ENCODE measurements at places on chromosomes 2 and 18.

- peak; percentile 27 for DNase-seq
Observed at GRCh38 chr2:208370881-208371633, 35.5 kb upstream of the PTH2R start.

- DNase-seq: no peak
Observed at GRCh38 chr2:29372185-29372584, 257.0 kb downstream of the CLIP4 start.

GRCh38 chr2:61713457-61713856, 140.4 kb downstream of the FAM161A start:
- DNase-seq: no peak

DNA sequence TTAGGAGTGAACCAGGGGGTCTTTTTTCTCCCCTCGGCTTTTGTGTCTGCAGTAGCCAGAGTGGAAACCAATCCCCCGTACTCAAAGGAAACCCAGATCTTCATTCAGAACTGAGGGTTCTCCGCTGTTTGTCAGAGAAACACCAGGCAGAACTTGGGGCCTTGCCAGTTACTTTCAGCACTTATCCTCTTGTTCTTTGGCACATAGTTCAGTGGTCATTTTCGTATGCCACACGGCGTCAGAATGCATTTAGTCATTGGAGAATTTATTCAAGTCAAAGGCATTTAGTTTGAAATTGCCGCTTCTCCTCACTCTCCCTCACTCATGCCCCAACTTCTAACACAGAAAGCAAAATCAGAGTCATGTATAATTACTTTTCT, 102.9 kb downstream of the CABLES1 start:
- peak; percentile 60 for DNase-seq

DNA sequence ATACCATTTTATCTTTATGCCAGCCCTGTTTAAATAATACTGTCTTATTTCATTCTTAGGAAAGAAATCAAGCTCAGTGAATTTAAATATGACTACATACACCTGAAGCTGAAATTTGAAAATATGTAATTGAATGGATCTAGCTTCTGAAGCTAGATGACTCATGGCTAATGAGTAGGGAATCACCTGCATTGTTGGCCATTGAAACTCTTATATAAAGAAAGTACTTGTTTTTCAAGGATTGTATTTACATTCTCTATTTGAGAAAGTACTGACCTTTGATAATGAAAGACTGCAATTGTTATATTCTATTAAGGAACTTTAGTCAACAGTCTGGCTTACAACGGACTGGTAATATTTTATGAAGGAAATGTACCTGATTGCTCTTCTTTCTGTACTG, 346.7 kb upstream of the LRATD1 start:
- no peak for DNase-seq

GRCh38 chr2:29314816-29315571, 199.8 kb downstream of the CLIP4 start:
- no peak for DNase-seq

DNA sequence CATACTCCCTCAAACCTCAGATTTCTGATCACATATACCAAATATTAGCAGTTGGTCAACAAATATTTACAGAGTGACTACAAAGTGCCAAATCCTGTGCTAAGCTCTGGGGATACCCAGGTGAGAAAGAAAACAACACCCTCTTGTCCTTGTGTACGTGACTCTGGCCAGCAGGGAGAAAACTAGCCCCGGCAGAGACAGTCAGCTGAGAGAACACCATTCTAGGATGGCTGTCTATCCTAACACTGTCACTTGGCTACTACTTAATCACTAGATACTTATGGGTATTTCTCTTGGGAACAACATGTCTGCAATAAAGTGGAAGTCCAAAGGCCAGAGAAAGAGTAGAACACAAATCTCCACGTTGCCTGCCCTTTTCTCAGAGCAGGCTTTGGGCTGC, 57.9 kb upstream of the CD226 start:
- DNase-seq: no peak

GRCh38 chr2:201886504-201886903, 80.2 kb downstream of the CDK15 start:
- DNase-seq: peak; percentile 72

DNA sequence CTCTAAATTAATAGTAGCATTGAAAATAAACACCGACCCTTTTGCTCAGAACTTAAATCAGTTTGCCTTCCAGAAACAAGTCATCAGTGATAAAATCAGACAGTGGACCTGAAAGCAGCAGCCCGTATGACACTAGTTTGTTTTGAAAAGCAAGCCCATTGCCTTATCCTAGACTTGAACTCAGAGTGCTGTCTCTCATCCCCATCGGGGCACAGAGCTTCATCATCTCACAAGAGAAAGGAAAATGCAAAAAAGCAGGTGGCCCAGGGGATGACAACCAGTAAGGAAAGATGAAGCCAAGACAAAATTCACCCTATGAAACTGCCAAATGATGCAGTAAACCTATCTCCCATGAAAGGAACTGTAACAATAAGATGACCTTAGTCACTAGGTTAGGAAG, 71.2 kb downstream of the CERKL start:
- no peak for DNase-seq

- DNase-seq: peak; percentile 29
Observed at GRCh38 chr2:188089901-188090300, 201.8 kb upstream of the GULP1 start.

DNA sequence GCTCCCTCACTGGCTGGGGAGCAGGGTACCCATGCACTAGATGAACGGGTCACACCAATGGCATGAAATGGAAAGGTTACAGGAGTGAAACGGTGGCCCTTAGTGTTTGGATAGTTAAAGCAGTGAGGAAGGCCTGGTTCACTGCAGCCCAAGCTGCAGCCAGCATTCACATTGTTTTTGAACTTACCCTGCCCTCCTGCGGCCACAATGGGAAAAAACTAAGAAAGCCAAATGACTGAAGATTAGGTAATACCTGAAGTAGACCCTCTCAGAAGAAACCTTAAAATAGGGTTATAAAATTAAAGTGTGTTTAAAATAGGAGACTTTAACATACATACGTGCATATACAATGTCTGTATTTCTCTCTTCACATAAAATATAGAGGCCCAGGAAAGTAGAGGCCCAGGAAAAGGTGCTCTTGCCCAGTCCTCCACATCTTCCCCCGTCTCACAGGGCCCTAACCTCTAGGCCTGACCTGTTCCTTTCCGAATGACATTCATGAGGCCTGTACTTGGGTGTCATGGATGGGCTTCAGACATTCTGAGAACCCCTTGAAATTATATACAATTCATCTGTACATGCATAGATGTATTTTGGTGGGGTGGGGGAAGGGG, 33.3 kb downstream of the DOK1 start:
- peak; percentile 74 for DNase-seq

DNA sequence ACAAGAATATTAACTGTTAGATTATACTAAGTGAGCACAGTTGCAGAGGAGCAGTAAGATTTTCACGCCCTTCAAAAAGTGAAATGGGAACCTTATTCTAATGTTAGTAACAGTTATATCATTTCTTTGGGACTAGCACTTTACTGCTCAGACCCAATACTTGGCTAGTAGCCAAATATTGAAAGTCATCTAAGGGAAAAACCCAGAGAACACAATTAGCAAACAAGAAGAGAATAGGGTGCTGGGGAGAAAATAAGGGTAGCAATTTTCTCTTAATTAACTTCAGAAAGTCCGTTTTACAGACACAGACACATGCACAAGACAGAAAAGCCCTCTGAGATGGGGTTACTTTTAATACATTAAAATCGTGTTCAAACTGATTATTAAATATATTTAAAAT, 71.8 kb downstream of the ID2 start:
- no peak for DNase-seq

- DNase-seq: no peak
Observed at GRCh38 chr2:101354420-101355311, 32.6 kb downstream of the CREG2 start.

- no peak for DNase-seq
Observed at GRCh38 chr2:118698564-118698963, 148.9 kb downstream of the EN1 start.

DNA sequence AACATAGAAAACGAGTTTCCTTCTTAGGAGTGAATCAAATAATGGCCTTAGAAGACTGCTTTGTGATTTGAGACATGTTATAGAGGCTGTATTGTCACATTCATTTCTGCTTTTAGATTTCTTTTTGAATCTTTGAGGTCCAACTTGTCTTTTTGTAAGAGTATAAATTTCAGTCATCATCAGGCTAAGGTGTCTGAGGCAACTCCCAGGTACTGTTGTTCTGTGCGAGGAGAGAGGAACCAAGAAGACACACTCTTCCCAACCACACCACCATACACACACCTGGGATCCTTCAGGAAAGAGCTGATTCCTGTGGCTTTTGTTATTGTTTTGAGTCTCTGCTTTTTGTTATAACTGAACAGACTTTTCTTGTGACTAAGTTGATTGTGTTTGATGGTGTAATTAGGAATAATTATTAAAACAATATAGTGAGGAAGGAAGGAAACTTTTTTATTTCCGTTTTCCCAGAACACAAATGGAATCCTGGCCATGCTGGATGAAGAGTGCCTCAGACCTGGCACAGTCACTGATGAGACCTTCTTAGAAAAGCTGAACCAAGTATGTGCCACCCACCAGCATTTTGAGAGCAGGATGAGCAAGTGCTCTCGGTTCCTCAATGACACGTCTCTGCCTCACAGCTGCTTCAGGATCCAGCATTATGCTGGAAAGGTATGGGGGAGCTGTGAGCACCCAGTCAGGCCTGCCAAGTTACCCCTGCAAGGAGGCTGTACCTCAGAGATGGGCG, 140.4 kb downstream of the MYO1B start:
- DNase-seq: peak; percentile 44

GRCh38 chr2:8251291-8251690, 430.6 kb upstream of the ID2 start:
- DNase-seq: no peak

DNA sequence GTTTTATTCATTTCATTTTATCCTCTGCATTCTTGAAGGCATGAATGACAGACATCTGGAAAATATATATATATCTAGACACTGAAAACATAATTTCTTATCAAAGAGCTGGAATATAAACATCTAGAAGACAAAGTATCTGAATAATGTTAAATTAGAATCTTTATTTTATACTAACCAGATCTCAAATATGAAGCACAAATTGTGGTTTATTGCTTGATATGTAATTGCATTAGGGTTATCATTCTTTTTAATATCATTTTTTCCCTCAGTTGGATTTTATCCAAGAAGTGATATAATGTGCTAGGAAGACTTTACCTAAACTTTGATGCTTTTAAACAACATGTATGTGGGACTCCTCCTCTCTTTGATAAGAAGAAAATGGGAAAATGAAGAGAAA, 331.2 kb downstream of the ARHGAP15 start:
- DNase-seq: no peak

DNA sequence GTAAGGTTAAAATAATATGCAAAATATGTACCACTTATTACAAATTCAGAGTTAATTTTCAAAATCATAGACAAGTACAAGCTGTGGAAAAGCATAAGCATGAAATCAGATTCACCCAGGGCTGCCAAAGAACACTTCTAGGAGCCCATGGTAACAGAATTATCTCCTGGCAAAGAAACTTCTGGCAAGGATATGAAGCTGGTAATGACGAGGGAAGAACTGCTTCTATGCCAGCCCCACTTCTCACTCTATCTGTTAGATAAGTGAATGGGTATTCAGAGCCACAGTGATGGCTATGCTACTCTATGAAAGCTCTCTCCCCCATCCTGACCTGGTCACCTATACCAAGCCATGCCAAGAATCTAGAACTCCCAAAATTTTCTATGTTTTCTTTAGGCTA, 36.9 kb upstream of the PDE1A start:
- DNase-seq: no peak

DNA sequence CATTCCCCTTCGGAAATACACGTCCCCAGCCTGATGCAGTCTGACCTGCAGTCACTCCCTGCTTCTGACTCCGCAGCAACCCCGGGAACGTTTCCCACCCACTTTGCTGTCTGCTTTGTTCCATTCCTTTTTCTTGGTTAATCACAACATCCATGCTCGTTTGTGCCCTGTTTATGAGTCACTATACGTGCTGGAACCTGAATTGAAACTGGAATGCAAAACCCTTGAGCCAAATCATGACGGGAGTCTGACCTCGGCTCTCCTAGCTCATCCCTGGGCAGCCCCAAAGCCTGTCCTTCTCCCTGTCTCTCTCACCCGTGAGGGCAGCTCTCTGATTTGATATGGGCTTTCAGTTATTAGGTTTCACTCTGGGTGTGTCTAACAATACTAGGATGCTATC, 57.1 kb upstream of the RNF152 start:
- peak; percentile 74 for DNase-seq

- no peak for DNase-seq
Observed at GRCh38 chr2:226994775-226995174, 158.9 kb downstream of the RHBDD1 start.

DNA sequence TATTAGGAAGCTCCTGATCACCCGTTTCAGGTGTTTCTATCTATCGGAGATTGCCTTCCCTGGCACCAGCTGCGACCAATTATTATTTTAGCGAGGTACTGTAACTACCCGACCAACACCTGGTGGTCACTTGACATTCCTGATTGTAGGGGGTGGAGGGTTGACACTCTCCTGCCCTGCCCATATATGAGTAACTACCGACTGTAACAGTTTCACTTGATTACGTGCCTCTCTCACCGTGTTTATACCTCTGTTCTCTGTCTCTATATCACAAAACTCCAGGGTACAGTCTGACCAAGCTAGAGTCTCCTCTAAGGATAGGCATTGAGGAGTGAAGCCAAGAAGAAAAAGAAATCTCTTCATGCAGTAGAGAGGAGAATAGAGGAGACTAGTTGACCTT, 268.0 kb upstream of the LRATD1 start:
- DNase-seq: no peak

- DNase-seq: no peak
Observed at GRCh38 chr2:238391042-238391689, 35.6 kb upstream of the ASB1 start.

DNA sequence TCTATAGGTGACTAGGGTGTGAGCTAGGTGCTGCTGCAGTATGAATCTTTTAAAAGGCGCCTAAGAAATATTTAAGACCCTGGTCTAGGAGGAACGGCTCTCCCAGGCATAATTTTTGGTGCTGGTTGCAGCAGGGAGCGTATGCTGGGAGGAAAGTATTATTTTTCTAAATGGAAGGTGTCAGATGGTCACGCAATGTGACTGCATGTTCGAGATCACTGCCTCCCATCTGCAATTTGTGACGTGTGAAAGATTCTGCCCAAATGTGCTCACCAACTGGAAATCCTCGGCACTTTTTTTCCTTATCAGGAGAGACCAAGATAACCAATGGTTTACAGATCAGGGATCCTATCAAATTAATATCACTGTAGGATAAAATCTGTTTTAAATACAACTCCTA, 95.6 kb upstream of the KLHL14 start:
- no peak for DNase-seq

DNA sequence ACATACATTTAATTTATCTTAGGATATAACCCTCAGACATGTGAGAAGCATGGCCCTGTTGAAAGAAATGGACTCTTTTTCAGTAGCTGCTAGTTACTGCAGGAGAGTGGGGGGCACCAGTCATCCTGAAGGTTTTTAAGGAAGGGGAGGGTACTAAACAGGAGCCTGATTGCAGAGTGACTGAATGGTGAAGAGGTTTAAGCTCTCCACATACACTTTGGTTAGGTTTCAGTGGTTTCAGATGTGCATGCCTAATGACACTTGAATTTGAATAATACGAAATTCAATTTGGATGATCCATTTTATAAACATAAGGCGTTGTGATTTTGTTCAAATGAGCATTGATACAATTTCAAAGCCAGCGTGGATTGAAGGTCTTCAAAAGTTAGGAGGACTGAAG, 10.9 kb upstream of the FAM237A start:
- DNase-seq: no peak
